ENCODE measurements at places on chromosomes 6 and 20. TPM values are rescaled to one million over a fixed set of nuclear protein-coding genes. Genes with fewer than 3 reads are reported as not detected.

SEL1L2 gene
- not detected for total RNA-seq

NELFCD gene
- 28.4 TPM for total RNA-seq

SLC22A23 gene
- total RNA-seq, result 69.1 TPM

FUCA2 gene
- 28.3 TPM for total RNA-seq

ZC2HC1B gene
- not detected for total RNA-seq

E2F1 gene
- total RNA-seq, result 0.36 TPM

PPIL6 gene
- total RNA-seq, result 21.2 TPM

AURKA gene
- 3.8 TPM for total RNA-seq

NRSN1 gene
- not detected for total RNA-seq

SLC17A9 gene
- total RNA-seq, result 0.28 TPM

CD83 gene
- 1.4 TPM for total RNA-seq

BPIFB6 gene
- not detected for total RNA-seq

FAXC gene
- 1.0 TPM for total RNA-seq

HLA-DQA2 gene
- total RNA-seq, result not detected

FAM110A gene
- 7.9 TPM for total RNA-seq

CST7 gene
- total RNA-seq, result not detected
